ENCODE measurements at places on chromosomes 7 and 10.

DNA sequence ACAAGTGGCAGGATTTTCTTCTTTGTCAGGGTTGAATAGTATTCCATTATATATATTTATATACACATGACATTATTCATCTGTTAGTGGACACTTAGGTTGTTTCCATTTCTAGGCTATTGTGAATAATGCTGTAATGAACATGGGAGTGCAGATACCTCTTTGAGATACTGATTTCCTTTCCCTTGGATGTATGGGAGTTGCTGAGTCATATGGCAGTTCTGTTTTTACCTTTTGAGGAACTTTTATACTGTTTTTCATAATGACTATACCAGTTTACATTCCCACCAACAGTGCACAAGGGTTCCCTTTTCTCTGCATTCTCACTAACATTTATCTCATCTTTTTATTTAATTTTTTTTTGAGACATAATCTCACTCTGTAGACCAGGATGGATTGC is 1.8 kb upstream of the CLCN1 start:
- no peak for DNase-seq

DNA sequence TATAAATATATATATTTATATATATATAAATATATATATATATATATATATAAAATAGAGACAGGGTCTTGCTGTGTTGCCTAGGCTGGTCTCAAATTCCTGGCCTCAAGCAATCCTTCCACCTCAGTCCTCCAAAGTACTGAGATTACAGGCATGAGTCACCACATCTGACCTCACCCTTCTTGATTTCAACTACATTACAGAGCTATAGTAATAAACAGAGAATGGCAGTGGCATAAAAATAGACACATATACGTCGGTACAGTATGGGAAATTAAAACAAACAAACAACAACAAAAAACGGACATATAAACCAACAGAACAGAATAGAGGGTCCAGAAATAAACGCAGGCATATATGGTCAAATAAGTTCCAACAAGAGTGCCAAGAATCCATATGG is 77.6 kb upstream of the PPP1R3A start:
- DNase-seq, result no peak

GRCh38 chr10:112182784-112183328 is 709 bp downstream of the GPAM start:
- no peak for DNase-seq

GRCh38 chr10:30241422-30242110 is 107.5 kb downstream of the MTPAP start:
- no peak for DNase-seq

GRCh38 chr10:6721480-6721879 is 141.4 kb upstream of the PRKCQ start:
- no peak for DNase-seq

Data from ureter (tissue), 1 donor.